ENCODE measurements at places on chromosomes 7 and 10.

- H3K4me1 ChIP-seq: no peaks in the 10 kb centered on the region
- H3K27ac ChIP-seq: no peak overlapping the region
- H3K4me3 ChIP-seq: no peak overlapping the region
- no peaks in the 10 kb centered on the region for H3K36me3 ChIP-seq
- no peaks in the 10 kb centered on the region for H3K27me3 ChIP-seq
These were observed 14.0 kb downstream of the SLC39A12 start for GRCh38 chr10:17965649-17966235.

GRCh38 chr7:130912862-130913638, 179.0 kb upstream of the KLF14 start:
- DNase-seq: peak; percentile 98
- H3K27me3 ChIP-seq: no peaks in the 10 kb centered on the region
- H3K4me1 ChIP-seq: peaks cover 74% of the 10 kb centered on the region
- H3K4me3 ChIP-seq: peak overlapping the region; percentile 48
- H3K36me3 ChIP-seq: peaks cover 35% of the 10 kb centered on the region
- peak overlapping the region; percentile 100 for H3K27ac ChIP-seq

GRCh38 chr10:12218991-12219390, 23.0 kb downstream of the CDC123 start:
- H3K36me3 ChIP-seq: peaks cover 64% of the 10 kb centered on the region
- no peak for DNase-seq
- H3K27me3 ChIP-seq: no peaks in the 10 kb centered on the region
- no peak overlapping the region for H3K27ac ChIP-seq

DNA sequence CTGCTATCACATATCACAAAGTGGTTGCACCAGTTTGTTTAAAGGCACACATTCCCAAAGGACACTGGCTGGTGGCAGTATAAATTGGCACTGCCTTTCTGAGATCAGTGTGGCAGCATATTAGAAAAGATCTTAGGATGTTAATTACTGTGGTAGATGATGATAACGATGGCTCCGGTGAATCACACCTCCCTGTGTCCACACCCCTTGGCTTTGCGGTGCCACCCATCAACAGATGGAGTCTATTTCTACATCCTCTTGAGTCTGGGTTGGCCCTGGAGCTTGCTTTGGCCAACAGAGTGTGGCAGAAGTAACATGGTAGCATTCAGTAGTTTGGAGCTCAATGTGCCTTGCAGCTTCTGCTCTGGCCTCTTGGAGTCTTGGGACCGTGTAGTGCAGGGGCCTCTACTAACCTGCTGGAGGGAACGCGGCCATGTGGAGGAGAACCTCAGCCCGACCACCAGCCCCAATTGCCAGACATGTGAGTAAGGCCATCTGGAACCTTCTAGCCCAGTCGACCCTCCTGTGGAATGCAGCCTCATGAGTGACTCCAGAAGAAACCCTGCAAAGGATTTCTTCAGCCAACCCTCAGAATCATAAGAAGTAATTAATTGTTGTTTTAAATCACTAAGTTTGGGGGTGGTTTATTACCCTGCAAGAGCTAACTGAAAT, 27.2 kb upstream of the PLEKHA1 start:
- H3K27me3 ChIP-seq: no peaks in the 10 kb centered on the region
- H3K4me1 ChIP-seq: no peaks in the 10 kb centered on the region
- H3K27ac ChIP-seq: no peak overlapping the region
- no peak overlapping the region for H3K4me3 ChIP-seq

DNA sequence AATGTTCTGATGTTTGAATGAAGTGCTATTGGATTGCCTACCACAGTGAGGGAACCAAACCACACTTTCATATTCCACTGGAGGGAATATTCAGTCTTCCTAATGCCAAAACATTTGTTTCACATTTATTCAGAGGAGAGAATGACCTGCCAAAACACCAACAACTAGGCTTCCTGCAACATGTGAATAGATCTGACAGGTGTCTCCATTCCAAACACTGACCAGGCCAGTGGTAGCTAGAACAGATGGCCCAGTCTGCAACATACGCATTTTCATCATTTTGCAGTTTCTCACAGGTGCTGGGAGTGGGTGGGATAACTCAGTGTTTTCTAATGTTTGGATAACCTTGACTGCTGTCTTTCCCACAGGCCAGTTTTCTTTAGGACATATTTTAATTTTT, 110.0 kb downstream of the RELN start:
- H3K27ac ChIP-seq: no peak overlapping the region
- no peaks in the 10 kb centered on the region for H3K4me1 ChIP-seq
- no peak overlapping the region for H3K4me3 ChIP-seq
- H3K27me3 ChIP-seq: no peaks in the 10 kb centered on the region
- DNase-seq: no peak

DNA sequence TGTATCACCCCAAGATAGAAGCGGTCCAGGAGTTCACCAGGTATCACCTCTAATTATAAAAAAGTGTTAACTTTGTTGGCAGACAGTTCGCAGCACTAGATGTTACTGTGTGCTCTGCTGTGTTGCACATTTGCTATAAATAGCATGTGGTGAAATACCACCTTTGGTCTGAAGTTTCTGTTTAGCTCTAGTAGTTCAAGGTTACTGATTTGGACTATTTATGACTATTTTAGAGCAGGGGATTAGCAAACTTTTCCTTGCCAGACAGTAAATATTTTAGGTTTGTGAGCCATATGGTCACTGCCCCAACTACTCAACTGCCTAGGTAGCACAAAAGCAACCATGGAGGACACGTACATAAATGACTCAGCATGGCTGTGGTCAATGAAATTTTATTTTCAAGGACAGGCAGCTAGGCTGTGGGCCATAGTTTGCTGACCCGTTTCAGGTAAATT, 16.5 kb downstream of the DENND10 start:
- no peaks in the 10 kb centered on the region for H3K4me1 ChIP-seq
- H3K27ac ChIP-seq: no peak overlapping the region
- DNase-seq: no peak
- H3K4me3 ChIP-seq: no peak overlapping the region

- H3K27ac ChIP-seq: no peak overlapping the region
- H3K4me3 ChIP-seq: no peak overlapping the region
- no peak for DNase-seq
- peaks cover 10% of the 10 kb centered on the region for H3K4me1 ChIP-seq
- H3K27me3 ChIP-seq: no peaks in the 10 kb centered on the region
These were observed 4.0 kb downstream of the GATA3 start for GRCh38 chr10:8058274-8059111.

GRCh38 chr10:12091421-12091820, 22.7 kb downstream of the DHTKD1 start:
- H3K27me3 ChIP-seq: no peaks in the 10 kb centered on the region
- H3K4me3 ChIP-seq: no peak overlapping the region
- H3K36me3 ChIP-seq: peaks cover 48% of the 10 kb centered on the region
- DNase-seq: no peak

GRCh38 chr10:121942749-121943416, 15.1 kb upstream of the ATE1 start:
- no peaks in the 10 kb centered on the region for H3K27me3 ChIP-seq
- H3K27ac ChIP-seq: no peak overlapping the region
- no peaks in the 10 kb centered on the region for H3K36me3 ChIP-seq
- 0 out of 2 replicates have a peak, but pooled peaks cover 3% of the 10 kb centered on the region for H3K4me1 ChIP-seq
- DNase-seq: no peak

DNA sequence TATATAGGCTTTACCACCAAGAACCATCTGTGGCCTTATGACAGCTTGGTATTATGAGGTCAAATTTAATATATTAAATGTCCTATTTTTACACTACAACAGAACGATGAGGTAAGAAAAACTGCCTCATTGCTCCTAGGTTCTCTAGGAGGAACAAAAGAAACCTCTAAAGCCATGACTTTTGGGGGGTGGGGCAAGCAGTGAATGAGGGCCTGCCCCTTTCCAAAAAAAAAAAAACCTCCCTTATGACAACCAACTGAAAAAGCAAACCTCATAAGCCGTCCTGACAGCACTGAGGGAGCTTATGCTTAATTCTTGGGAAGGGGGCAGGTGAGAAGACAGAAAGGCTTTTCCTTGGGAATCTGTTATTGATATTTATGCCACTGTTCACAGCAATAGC, 116.6 kb downstream of the KMT2E start:
- DNase-seq: no peak
- peaks cover 18% of the 10 kb centered on the region for H3K36me3 ChIP-seq
- no peak overlapping the region for H3K4me3 ChIP-seq
- no peak overlapping the region for H3K27ac ChIP-seq

DNA sequence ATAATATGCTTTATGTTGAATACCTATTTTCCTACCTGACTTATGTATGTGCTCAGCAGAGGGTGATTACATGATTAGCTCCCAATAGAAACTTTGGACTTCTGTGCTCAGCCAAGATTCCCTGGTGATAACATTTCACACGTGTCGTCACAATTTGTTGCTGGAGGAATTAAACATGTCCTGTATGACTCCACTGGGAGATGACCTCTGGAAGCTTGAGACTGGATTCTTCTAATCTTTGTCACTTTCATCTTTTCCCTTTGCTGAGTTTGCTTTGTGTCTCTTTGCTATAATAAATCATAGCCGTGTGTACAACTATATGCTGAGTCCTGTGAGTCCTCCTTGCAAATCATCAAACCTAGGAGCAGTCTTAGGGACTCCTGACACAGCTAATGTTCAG, 120.9 kb upstream of the LRRTM3 start:
- H3K27me3 ChIP-seq: no peaks in the 10 kb centered on the region
- H3K36me3 ChIP-seq: no peaks in the 10 kb centered on the region
- no peak for DNase-seq
- no peak overlapping the region for H3K4me3 ChIP-seq

GRCh38 chr10:77195101-77195500, 442.5 kb downstream of the KCNMA1 start:
- H3K4me1 ChIP-seq: peaks cover 14% of the 10 kb centered on the region
- peak; percentile 28 for DNase-seq
- H3K27ac ChIP-seq: peak overlapping the region; percentile 32
- H3K4me3 ChIP-seq: no peak overlapping the region
- no peaks in the 10 kb centered on the region for H3K36me3 ChIP-seq

- peak overlapping the region; percentile 57 for H3K27ac ChIP-seq
- H3K27me3 ChIP-seq: no peaks in the 10 kb centered on the region
- no peak overlapping the region for H3K4me3 ChIP-seq
- no peaks in the 10 kb centered on the region for H3K36me3 ChIP-seq
These were observed 67.8 kb downstream of the NAMPT start for GRCh38 chr7:106216923-106217542.

- H3K36me3 ChIP-seq: no peaks in the 10 kb centered on the region
- DNase-seq: no peak
These were observed 21.0 kb downstream of the SFMBT2 start for GRCh38 chr10:7389844-7390243.

- H3K4me1 ChIP-seq: peaks cover 29% of the 10 kb centered on the region
- H3K4me3 ChIP-seq: no peak overlapping the region
- DNase-seq: no peak
- H3K27ac ChIP-seq: no peak overlapping the region
- H3K36me3 ChIP-seq: no peaks in the 10 kb centered on the region
These were observed 21.2 kb downstream of the IFIT3 start for GRCh38 chr10:89348975-89349374.

GRCh38 chr7:37656913-37657530, 26.5 kb upstream of the GPR141 start:
- H3K36me3 ChIP-seq: no peaks in the 10 kb centered on the region
- H3K27me3 ChIP-seq: no peaks in the 10 kb centered on the region
- H3K4me1 ChIP-seq: no peaks in the 10 kb centered on the region

DNA sequence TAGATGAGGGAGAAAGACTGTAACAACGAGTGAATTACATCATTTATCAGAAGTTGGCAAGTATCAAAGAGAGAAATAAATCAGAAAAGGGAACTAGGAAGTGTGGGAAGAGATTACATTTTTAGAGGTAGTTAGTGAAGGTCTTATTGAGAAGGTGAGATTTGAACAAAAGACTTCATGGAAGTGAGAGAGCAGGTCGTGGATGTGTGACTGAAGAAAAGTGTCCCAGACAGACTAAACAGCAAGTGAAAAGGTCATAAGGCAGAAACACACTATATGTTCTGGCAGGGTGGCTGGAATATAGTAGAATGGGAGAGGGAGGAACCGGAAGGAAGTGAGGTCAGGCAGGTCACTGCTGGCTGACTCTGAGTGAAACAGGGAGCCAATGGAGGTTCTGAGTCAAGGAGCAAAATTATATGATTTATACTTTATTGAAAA, 35.7 kb upstream of the RHOBTB1 start:
- no peak for DNase-seq
- no peaks in the 10 kb centered on the region for H3K36me3 ChIP-seq
- no peak overlapping the region for H3K4me3 ChIP-seq
- H3K27me3 ChIP-seq: no peaks in the 10 kb centered on the region

DNA sequence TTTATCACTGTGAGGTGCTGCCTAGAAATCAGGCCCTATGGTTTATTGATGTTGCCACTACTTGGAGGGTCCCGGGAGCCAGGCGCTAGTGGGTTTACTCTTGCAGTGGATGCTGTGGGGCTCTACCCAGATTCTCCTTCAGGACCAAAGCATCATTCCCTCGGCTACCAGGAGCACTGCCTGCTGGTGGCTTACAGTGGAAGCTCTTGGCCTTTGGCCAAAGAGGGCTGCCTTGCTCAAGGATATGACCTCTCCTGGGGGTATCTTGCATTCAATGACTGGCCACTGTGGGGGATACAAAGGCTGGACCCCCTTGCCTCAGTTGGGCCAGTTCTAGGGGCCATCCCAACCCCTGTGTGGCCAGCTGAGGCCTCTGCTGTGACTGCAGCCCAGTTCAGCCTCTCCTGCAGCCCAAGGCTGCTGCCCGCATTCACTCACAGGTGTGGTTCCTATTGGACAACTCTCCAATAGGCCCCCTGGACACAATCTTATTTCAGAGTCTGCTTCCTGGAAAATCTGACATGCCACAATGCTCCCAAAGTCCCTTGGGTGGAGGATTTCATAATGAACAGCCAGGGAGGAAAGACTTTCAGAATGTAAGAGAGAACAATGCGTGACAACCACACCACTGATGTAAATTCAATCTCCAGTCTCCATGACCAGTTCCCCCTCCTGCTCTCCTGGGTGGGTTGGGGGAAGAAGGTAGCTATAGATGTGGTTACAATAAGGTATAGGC, 196.3 kb downstream of the SNX10 start:
- H3K36me3 ChIP-seq: no peaks in the 10 kb centered on the region
- no peaks in the 10 kb centered on the region for H3K4me1 ChIP-seq
- H3K27ac ChIP-seq: no peak overlapping the region
- H3K4me3 ChIP-seq: no peak overlapping the region
- H3K27me3 ChIP-seq: peaks cover 5% of the 10 kb centered on the region

GRCh38 chr7:103343758-103344452, 662 bp downstream of the DNAJC2 start:
- H3K27ac ChIP-seq: peak overlapping the region; percentile 71
- peak overlapping the region; percentile 84 for H3K4me3 ChIP-seq
- no peaks in the 10 kb centered on the region for H3K27me3 ChIP-seq
- DNase-seq: no peak

- DNase-seq: no peak
- H3K4me3 ChIP-seq: no peak overlapping the region
- no peaks in the 10 kb centered on the region for H3K4me1 ChIP-seq
- H3K27ac ChIP-seq: no peak overlapping the region
- no peaks in the 10 kb centered on the region for H3K36me3 ChIP-seq
- no peaks in the 10 kb centered on the region for H3K27me3 ChIP-seq
These were observed 6.6 kb upstream of the TPK1 start for GRCh38 chr7:144842377-144842851.

DNA sequence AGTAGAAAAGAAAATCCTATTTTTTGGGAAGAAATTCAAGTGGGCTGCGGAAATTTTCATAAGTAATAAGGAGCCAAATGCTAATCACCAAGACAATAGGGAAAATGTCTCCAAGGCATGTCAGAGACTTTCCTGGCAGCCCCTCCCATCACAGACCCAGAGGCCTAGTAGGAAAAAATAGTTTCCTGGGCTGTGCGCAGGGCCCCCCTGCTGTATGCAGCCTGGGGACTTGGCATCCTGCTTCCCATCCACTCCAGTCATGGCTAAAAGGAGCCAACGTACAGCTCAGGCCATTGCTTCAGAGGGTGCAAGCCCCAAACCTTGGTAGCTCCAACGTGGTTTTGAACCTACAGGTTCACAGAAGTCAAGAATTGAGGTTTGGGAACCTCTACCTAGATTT, 12.8 kb upstream of the POT1 start:
- DNase-seq: no peak
- H3K27me3 ChIP-seq: no peaks in the 10 kb centered on the region
- H3K36me3 ChIP-seq: no peaks in the 10 kb centered on the region
- H3K4me3 ChIP-seq: no peak overlapping the region
- H3K27ac ChIP-seq: no peak overlapping the region

Measured in SJSA1 (cell line).